ENCODE measurements at places on chromosomes 13 and 19. TPM values are rescaled to one million over a fixed set of nuclear protein-coding genes. Genes with fewer than 3 reads are reported as not detected.

- H3K27ac ChIP-seq, result no peak overlapping the region
- H3K4me1 ChIP-seq, result no peaks in the 10 kb centered on the region
- H3K4me3 ChIP-seq, result no peak overlapping the region
- H3K36me3 ChIP-seq, result no peaks in the 10 kb centered on the region
- no peaks in the 10 kb centered on the region for H3K27me3 ChIP-seq
Measured at GRCh38 chr13:71587817-71588216, 279.2 kb downstream of the DACH1 start.

GRCh38 chr19:8458380-8458779 lies 13.6 kb downstream of the HNRNPM start:
- no peak for DNase-seq
- H3K27ac ChIP-seq, result no peak overlapping the region
- H3K4me1 ChIP-seq, result peaks cover 22% of the 10 kb centered on the region
- peaks cover 98% of the 10 kb centered on the region for H3K36me3 ChIP-seq

The AXL gene
- total RNA-seq, result 10.9 TPM

DNA sequence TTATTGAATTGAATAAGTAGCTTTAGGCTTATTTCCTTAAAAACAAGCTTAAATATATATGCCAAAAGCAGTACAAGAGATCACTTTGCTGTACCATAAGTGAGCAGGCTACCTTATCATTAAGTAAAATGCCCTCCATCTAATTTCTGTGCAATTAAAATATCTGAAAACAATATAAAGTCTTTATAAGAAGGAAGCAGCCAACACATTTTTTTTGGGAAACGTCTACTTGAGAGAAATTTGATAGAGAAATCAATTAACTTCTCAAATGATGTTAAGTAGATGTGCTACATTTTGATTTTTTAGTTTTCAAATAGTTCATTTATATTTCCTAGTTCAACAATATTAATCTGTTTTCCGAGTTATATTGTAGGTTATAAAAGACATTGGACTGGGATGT lies 52.5 kb downstream of the GPC5 start:
- H3K27ac ChIP-seq, result no peak overlapping the region
- no peak overlapping the region for H3K4me3 ChIP-seq
- no peak for DNase-seq
- H3K4me1 ChIP-seq, result no peaks in the 10 kb centered on the region
- no peaks in the 10 kb centered on the region for H3K27me3 ChIP-seq

GRCh38 chr13:79631051-79631659 lies 150.2 kb downstream of the NDFIP2 start:
- H3K4me1 ChIP-seq, result no peaks in the 10 kb centered on the region
- no peaks in the 10 kb centered on the region for H3K36me3 ChIP-seq
- no peaks in the 10 kb centered on the region for H3K27me3 ChIP-seq
- DNase-seq, result no peak

- no peak overlapping the region for H3K4me3 ChIP-seq
- no peaks in the 10 kb centered on the region for H3K27me3 ChIP-seq
- H3K27ac ChIP-seq, result no peak overlapping the region
Measured at GRCh38 chr13:82817133-82817532, 1065.1 kb downstream of the SLITRK1 start.

GRCh38 chr13:42380420-42381164 lies 108.6 kb downstream of the AKAP11 start:
- DNase-seq, result no peak
- H3K27me3 ChIP-seq, result no peaks in the 10 kb centered on the region
- no peak overlapping the region for H3K27ac ChIP-seq
- no peaks in the 10 kb centered on the region for H3K36me3 ChIP-seq
- no peaks in the 10 kb centered on the region for H3K4me1 ChIP-seq

- no peak for DNase-seq
- H3K27ac ChIP-seq, result no peak overlapping the region
- no peaks in the 10 kb centered on the region for H3K36me3 ChIP-seq
- no peak overlapping the region for H3K4me3 ChIP-seq
Measured at GRCh38 chr13:74217811-74218210, 83.6 kb upstream of the KLF12 start.

DNA sequence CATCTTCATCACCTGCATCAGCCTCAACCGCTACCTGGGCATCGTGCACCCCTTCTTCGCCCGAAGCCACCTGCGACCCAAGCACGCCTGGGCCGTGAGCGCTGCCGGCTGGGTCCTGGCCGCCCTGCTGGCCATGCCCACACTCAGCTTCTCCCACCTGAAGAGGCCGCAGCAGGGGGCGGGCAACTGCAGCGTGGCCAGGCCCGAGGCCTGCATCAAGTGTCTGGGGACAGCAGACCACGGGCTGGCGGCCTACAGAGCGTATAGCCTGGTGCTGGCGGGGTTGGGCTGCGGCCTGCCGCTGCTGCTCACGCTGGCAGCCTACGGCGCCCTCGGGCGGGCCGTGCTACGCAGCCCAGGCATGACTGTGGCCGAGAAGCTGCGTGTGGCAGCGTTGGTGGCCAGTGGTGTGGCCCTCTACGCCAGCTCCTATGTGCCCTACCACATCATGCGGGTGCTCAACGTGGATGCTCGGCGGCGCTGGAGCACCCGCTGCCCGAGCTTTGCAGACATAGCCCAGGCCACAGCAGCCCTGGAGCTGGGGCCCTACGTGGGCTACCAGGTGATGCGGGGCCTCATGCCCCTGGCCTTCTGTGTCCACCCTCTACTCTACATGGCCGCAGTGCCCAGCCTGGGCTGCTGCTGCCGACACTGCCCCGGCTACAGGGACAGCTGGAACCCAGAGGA lies 2.6 kb downstream of the P2RY11 start:
- H3K36me3 ChIP-seq, result peaks cover 49% of the 10 kb centered on the region
- no peaks in the 10 kb centered on the region for H3K27me3 ChIP-seq
- H3K4me3 ChIP-seq, result no peak overlapping the region
- no peaks in the 10 kb centered on the region for H3K4me1 ChIP-seq

The GJB2 gene
- 0.26 TPM for total RNA-seq

DNA sequence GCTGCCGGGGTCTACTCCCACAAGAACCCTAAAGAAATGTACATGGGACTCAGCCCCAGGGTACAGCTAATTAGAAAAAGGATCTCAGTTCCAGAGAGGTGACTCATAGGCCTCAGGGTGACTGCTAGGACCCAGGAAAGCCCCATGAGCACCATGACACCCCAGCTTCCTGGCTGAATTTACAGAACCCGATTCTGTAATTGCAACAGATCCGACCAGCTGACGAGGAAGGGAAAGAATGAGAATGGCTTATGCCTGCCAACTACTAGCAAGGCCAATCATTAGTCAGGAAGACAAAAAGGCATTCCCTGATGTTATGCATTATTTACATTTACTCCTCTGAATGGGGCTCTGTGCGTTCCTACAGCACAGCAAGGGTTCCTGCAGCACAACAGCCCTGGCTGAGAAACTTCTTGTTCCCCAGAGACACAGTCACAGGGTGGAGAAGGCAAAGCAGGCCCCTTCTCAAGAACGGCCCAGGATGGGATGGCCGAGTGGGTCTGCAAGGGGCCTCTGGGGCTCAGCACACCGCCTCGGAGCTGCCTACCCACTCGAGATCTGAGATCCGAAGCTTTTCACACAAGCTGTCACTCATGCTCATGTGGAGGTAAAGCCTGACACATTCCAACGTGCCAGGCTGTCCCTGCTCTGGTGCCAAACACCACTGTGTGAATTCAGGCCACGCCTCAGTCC lies 27.2 kb downstream of the PBX4 start:
- H3K4me1 ChIP-seq, result peaks cover 8% of the 10 kb centered on the region
- H3K36me3 ChIP-seq, result no peaks in the 10 kb centered on the region
- H3K27me3 ChIP-seq, result no peaks in the 10 kb centered on the region
- peak overlapping the region; percentile 40 for H3K27ac ChIP-seq

The CYP4F12 gene
- not detected for total RNA-seq

The MAMSTR gene
- total RNA-seq, result 3.5 TPM

The RAB3D gene
- total RNA-seq, result 33.8 TPM

GRCh38 chr19:4455719-4456475 lies 1.7 kb downstream of the UBXN6 start:
- no peak overlapping the region for H3K27ac ChIP-seq
- peak overlapping the region; percentile 97 for H3K4me3 ChIP-seq
- DNase-seq, result peak; percentile 56
- no peaks in the 10 kb centered on the region for H3K27me3 ChIP-seq
- peaks cover 14% of the 10 kb centered on the region for H3K36me3 ChIP-seq
- H3K4me1 ChIP-seq, result no peaks in the 10 kb centered on the region

DNA sequence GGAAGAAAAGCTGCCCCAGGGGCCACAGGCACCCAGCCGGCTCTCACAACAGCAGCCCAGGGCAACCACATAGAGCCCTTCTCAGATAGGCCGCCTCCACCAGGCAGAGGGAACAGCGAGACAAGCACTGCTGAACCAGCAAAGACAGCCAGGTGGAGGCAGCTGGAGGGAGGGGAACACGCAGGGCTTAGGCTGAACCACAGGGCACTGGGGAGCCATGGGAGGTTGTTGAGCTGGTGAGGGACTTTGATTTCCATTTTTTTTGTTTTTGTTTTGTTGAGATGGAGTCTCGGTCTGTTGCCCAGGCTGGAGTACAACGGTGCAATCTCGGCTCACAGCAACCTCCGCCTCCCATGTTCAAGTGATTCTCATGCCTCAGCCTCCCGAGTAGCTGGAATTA lies 3.5 kb downstream of the GAMT start:
- H3K36me3 ChIP-seq, result no peaks in the 10 kb centered on the region
- no peaks in the 10 kb centered on the region for H3K4me1 ChIP-seq
- no peaks in the 10 kb centered on the region for H3K27me3 ChIP-seq
- no peak for DNase-seq

DNA sequence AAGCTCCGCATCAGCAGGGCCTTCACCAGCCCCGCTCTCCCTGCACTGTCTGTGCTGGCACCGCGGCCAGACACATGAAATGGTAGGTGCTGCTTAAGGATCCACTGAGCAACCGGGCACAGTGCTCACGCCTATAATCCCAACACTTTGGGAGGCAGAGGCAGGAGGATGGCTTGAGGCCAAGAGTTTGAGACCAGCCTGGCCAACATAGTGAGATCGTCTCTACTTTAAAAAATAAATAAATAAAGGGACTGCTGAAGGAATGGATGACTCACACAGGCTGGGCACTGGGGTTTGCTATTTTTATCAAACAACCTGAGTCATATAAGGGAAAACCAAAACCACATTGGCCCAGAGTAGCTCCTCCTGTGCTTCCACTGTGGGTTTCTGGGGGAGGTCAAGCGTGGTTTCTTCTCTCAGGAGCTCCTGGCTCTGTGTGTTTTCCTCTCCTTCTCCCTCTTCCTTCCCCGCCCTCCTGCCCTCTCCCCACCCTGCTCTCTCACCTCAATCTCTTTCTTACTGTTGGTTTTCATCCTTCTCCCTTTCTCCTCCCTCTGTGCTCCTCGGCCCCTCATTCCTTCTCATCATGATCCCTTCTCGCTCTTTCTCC lies 21.3 kb downstream of the VRK3 start:
- H3K27ac ChIP-seq, result no peak overlapping the region
- DNase-seq, result no peak
- H3K36me3 ChIP-seq, result peaks cover 43% of the 10 kb centered on the region
- no peaks in the 10 kb centered on the region for H3K27me3 ChIP-seq
- H3K4me3 ChIP-seq, result no peak overlapping the region
- no peaks in the 10 kb centered on the region for H3K4me1 ChIP-seq

DNA sequence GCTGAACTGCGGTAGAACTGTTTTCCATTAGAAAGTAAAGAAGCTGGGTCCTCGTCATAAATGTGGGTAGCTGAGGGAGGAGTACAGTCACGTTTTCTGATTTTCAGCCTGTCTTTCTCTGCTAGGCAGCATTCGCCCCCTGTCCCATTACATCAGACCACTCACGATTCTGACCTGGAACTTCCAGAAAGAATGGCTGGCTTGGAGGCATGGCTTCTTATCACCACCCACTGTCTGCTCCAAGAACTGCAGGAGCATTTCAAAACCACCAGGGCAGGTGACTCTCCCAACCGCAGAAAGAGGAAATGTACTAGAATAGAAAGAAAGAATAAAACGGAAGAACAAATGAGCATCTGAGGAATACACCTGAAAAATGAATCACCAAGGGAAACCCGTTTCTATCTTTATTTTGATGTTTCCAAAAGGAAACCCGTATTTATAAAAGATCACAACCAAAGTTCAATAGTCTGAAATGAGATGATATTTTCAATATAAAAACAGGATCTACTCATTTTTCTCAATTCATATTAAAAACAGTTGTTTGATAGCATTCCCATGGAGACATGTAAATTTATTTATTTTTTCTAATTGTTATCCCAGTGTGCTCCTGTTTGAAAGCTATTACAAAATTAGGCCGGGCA lies 22.1 kb upstream of the POMP start:
- peak; percentile 87 for DNase-seq
- H3K4me3 ChIP-seq, result no peak overlapping the region
- H3K27me3 ChIP-seq, result no peaks in the 10 kb centered on the region
- no peak overlapping the region for H3K27ac ChIP-seq
- peaks cover 6% of the 10 kb centered on the region for H3K4me1 ChIP-seq

DNA sequence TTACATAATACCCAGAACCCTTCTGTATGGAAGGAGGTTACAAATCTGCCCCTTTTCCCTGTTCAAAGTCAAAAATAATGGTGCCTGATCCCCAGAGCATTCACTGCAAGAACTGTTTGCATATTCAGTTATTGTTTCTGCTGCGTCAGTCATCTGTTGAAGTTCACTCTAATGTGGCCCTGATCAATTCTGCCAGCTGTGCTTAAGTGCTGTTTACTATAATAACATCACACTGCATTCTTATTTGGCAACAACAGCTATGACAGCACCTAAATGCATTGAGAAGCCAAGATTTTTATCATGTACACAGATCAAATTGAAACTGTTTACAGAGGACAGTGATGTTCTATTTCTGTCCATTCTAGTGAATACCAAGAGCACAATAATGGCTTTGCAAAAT lies 115.9 kb downstream of the DACH1 start:
- DNase-seq, result no peak
- no peaks in the 10 kb centered on the region for H3K4me1 ChIP-seq
- no peaks in the 10 kb centered on the region for H3K36me3 ChIP-seq
- H3K27me3 ChIP-seq, result no peaks in the 10 kb centered on the region
- H3K4me3 ChIP-seq, result no peak overlapping the region
- no peak overlapping the region for H3K27ac ChIP-seq

The FBXO17 gene
- 21.2 TPM for total RNA-seq

The CD70 gene
- total RNA-seq, result 0.92 TPM

GRCh38 chr13:49213997-49214916 lies 5.9 kb upstream of the MLNR start:
- peaks cover 23% of the 10 kb centered on the region for H3K27me3 ChIP-seq
- peaks cover 1% of the 10 kb centered on the region for H3K36me3 ChIP-seq
- no peak overlapping the region for H3K4me3 ChIP-seq
- H3K27ac ChIP-seq, result no peak overlapping the region

The GPR183 gene
- total RNA-seq, result not detected

GRCh38 chr13:75993823-75994222 lies 357.7 kb downstream of the LMO7 start:
- no peak overlapping the region for H3K4me3 ChIP-seq
- no peaks in the 10 kb centered on the region for H3K27me3 ChIP-seq
- H3K27ac ChIP-seq, result no peak overlapping the region
- no peaks in the 10 kb centered on the region for H3K4me1 ChIP-seq
- no peak for DNase-seq

The OR2Z1 gene
- total RNA-seq, result not detected

GRCh38 chr13:98707281-98707999 lies 45.0 kb downstream of the SLC15A1 start:
- H3K27me3 ChIP-seq, result no peaks in the 10 kb centered on the region
- no peak for DNase-seq
- H3K4me3 ChIP-seq, result no peak overlapping the region
- H3K36me3 ChIP-seq, result no peaks in the 10 kb centered on the region
- H3K27ac ChIP-seq, result no peak overlapping the region

GRCh38 chr13:33640832-33641231 lies 177.1 kb upstream of the RFC3 start:
- no peak for DNase-seq
- no peak overlapping the region for H3K27ac ChIP-seq
- peaks cover 24% of the 10 kb centered on the region for H3K4me1 ChIP-seq
